ENCODE measurements at places on chromosomes 3 and 15.

- DNase-seq, result peak; percentile 75
Measured at GRCh38 chr3:20041197-20041780, 1.0 kb downstream of the KAT2B start.

DNA sequence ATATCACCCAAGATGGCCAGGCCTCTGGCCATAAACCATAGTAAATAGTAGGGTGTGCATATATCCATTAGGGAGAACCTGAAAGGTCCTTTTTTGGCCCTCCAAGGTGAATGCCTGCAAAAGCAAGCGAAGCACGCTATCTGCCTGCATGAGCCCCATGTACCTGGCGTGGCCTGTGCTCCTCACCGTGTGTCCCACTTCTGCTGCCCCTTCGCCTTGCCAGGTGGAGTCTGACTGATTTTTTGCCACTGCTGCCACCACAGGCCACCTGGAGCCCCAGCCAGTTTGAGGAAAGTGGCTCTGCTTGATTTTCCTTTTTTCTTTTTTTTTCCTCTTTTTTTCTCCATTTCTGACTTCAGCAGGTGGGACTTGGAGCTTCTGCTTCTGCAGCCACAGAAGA is 139.7 kb downstream of the SNRPN start:
- no peak for DNase-seq

- no peak for DNase-seq
Measured at GRCh38 chr3:161336661-161337060, 34.7 kb downstream of the SPTSSB start.

GRCh38 chr3:52468336-52468735 is 12.9 kb downstream of the NISCH start:
- DNase-seq, result no peak

DNA sequence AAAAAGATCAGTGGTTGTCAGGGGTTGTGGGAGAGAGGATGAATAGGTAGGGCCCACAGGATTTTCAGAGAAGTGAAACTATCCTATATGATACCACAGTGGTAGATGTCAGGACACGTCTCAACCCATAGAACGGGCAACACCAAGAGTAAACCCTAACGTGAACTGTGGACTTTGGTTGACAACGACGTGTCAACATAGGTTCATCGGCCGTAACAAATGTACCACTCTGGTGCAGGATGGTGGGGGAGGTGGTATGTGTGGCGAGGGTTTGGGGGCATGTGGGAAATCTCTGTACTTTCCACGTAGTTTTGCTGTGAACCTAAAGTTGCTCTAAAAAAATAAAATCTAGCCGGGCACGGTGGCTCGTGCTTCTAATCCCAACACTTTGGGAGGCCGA is 13.0 kb upstream of the PIGZ start:
- DNase-seq, result no peak
